Stomach (tissue), 19 donors: ENCODE measurements at places on chromosomes 1 and 21. TPM values are rescaled to one million over a fixed set of nuclear protein-coding genes. Genes with fewer than 3 reads are reported as not detected.

The THEM5 gene
- not detected for total RNA-seq

The KIAA1614 gene
- 1.2 TPM for total RNA-seq

The LRRC71 gene
- total RNA-seq, result not detected

The PCP4 gene
- total RNA-seq, result not detected

The NOTCH2 gene
- total RNA-seq, result 36.7 TPM
